Skeletal muscle cell (primary cell): ENCODE measurements at places on chromosomes 12 and 14.

DNA sequence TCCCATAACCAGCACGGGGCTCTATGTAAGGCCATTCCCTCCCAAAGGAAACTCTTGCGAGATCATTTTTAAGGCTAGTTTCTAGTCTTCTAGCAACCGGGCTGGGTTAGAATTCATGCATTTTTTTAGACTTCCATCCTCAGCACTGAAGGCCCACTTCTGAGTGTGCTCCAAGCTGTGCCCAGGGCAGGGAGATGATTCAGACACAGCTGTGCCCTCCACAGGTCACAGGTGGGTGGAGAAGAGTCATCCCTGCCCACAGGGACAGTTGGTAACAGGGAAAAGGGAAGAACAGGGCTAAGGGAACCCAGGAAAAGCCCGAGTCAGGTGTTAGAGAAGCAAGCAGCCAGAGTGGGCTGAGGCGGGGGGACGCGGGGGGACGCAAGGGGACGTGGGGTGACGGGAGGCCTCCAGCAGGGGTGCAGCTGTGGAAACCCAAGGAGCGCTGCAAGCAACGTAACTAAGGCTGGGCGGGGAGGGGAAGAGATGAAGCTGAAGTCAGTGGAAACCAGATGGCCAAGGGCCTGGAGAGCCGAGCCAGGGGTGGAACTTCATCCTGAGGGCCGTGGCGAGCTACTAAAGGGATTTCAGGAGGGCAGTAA is 27.2 kb upstream of the PPP2R5C start:
- no peak for DNase-seq

DNA sequence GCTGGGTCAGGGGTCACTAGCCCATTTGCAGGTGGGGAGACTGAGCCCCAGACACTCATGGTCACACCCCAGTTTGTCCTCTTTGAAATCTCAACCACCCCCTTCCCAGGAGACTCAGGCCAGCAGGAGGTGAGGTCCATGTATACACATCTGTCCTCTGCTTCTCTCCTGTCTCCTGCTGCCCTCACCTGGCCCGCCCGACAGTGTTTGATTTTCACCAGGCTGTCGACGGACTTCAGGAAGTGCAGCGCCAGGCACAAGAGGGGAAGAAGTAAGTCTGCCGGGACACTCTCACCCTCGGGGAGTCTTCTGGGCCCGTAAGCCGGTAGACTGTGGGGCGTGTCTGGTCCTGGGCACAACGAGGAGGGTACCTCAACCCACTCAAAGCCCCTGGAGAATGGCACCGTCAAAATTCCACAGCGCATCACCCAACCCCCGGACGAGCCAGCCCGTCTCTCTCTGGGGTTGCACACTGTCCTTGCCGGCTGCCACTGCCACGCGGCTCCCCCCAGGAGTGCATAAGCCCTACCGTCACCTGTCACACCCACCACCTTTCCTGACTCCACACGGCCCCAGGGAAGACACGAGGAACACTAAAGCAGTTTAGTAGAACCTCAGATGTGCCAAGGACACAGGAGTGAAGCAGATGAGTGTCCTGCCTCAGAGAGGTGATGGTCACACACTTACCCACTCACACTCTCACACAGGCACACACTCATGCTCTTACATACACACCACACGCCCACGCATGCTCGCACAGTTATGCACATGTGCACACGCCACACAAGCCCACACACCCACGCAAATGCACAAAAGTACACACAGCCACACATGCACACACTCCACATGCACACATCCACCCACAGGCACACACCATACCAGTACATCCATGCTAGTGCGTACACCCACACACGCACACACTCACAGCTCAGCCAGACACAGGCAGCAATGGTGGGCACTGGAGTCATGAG is 13.1 kb upstream of the SIVA1 start:
- no peak for DNase-seq

DNA sequence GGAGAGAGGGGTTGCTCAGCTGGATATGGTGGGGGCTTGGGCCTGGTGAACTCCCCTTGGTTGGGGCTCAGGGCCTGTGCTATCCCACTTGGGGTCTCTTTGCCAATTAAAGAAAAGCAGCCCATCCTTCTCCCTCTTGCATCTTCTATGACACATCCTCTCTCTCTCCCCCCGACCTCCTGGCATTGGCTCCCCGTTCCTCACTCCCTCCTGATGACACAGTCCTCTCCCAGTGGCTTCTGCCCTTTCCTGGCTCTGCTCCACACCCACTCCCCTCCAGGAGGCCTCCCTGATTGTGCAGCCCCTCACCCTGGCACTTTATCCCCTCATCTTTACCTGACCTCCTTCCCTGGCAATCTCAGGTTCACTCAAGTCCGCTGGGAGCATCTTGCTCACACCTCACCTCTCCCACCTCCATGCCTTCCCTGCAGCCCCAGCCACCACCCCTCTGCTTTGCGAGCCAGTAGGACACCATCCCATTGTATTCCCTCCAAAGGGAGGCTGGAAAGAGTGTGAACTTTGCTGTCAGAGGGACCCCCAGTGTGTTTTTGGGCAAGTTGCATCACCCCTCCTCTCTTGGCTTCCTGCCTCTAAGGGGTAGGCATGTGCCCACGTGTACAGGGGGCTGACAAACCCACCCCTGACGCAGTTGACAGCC is 10.7 kb downstream of the KRT80 start:
- no peak for DNase-seq

DNA sequence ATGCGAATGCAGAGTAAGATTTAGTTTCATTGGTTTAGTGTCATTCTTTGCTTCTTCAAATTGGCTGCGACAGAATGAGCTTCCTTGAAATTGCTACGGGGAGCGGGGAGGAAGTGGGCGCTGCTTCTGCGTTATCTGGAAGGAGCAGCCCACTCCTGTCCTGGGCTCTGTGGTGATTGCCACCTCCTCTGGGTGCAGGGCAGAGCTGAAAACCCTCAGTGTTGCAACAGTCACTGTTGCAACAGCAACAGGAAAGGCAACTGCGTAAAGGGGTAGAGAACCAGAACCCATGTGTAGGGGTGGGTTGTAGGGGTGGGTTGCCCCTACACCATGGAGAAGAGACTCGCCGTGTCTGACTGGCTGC is 57.7 kb downstream of the MAX start:
- no peak for DNase-seq

- no peak for DNase-seq
These were observed 68.1 kb upstream of the KRR1 start for GRCh38 chr12:75579552-75579951.

DNA sequence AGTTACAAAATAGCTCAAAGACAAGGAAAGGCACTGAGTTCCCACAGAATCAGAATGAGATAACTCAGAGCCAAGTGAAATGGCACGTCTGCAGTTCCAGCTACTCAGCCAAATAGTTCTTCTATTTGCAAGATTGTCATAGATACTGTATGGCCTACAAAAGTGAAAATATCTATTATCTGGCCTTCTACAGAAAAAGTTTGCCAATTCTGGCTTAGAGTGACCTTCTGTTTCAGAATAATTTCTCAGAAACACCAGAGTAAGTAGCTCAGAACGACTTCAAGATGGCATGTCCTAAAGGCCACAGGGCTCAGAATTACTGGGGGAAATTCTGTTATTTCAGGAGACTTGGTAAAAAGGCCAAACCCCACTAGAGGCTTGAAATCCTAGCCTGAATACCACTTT is 10.7 kb upstream of the RTRAF start:
- no peak for DNase-seq

GRCh38 chr12:46461907-46462640 is 89.5 kb upstream of the SLC38A2 start:
- no peak for DNase-seq

DNA sequence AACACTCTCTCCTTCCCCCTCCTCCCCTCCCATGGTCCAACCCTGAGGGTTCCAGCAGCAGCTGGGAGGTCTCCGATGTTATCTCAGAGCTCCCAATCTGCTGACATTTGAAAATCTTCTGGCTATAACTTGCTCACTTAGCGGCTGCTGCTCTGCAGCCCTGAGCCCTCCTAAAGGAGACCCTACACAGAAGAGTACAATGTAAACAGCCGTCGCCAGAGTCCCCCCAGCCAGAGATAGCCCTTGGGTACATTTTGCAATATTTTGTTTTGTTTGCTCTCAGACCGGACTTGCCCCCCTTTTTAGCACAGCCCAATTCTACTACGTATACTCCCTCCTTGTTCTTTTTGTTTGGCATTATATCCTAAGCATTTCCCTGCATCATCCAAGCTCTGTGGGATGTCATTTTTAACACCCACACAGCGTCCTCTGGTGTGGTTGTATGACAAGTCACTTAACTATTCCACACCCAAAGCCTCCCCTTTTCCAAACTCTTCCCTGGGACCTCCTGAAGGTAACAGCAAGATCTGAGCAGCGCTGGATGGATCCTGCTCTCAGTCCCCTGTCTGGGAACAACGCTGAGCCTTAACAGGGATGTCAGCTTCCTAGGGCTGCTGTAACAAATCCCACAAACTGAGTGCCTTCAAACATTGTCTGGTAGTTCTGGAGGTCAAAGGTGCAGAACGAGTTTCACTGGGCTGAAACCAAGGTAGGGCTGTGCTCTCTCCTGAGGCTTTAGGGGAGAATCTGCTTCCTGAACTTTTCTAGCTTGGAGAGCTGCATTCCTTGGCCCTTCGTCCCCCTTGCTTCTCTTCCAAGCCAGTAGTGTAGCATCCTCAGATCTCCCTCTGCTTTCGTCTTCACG is 25.3 kb upstream of the TCL1B start:
- no peak for DNase-seq

- DNase-seq = no peak
These were observed 116.6 kb upstream of the MED13L start for GRCh38 chr12:116393859-116394650.

DNA sequence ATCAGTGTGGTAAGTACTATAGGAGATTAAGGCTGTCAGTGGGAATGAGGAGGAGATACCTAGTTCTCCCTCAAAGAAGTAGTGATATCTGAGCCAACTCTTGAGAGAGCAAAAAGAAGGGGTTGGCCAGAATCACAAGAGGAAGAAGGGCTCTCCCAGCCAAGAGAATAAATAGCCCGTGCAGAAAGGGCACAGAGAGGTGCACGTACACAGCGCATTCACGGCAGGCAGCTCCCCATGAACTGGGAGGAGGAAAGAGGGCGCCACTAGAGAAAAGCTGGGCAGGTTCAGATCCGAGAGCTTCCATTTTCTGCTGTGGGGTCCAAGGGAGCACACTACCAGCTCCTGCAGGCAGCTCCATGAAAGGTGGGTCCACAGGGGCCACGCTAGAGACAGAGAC is 59.9 kb downstream of the PPP2R5E start:
- DNase-seq = no peak

DNA sequence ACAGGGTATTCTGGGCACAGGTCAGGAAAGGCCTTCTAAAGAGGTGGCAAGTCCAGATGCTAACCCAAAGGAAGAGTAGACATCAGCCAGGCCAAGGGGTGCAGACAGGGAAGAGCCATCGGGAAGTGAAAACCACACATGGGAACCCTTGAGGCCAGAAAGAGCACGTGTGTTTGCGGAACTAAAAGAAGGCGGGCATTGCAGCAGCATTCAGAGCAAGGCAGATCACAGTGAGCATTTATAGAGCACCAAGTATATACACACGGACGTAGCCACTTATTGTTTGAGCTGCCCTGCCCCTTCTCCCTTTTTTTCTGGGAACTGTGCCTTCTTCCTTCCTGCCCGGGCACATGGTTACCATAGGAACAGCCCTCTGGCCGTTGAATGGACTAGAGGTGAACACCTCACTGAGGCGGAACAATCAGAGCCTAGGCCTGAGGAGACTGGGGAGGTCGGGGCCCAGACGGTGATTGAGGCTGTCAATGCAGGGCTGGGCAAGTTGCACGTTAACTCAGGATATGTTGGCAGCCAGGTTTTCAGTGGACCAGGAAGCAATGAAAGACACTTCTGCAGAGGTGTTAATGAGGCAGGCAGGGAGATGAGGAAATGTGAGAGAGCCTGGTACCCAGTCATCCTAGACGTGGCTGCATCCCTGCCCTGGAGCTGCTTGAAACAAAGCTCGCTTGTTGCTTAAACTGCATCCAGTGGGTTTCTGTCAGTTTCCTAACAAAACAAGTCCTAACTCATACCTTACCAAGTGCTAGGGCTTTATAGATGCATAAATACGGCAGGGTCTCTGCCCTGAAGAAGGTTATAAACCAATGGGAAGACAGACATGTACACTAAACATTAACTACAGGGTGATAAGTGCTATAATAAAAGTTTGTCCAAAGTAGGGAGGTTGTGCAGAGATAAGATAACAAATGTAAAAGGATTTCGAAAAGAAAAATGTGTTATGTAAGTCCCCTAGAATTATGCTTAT is 34.2 kb downstream of the MOAP1 start:
- no peak for DNase-seq

DNA sequence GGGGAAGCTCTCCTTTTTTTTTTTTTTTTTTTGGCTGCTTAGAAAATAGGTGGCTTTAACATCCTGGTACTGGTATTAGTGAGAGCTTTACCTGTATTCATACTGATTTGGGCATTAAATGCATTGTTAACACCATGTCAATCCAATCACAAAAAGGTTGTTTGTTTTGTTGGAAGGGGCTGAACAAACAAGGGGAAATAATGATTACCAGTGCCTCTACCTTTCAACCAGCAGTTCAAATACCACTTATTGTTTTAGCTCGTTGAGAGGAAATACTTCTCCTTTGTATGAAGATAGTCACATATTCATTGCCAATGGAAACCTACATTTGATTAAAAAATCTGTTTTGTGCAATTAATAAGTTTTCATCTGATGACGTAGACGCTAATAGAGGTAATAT is 72.9 kb downstream of the MIPOL1 start:
- no peak for DNase-seq

GRCh38 chr14:95948558-95948981 is 71.9 kb downstream of the TUNAR start:
- no peak for DNase-seq

- no peak for DNase-seq
These were observed 4.9 kb upstream of the CSAD start for GRCh38 chr12:53185582-53186153.

- DNase-seq = no peak
These were observed 62.2 kb downstream of the CLMN start for GRCh38 chr14:95257521-95257920.

DNA sequence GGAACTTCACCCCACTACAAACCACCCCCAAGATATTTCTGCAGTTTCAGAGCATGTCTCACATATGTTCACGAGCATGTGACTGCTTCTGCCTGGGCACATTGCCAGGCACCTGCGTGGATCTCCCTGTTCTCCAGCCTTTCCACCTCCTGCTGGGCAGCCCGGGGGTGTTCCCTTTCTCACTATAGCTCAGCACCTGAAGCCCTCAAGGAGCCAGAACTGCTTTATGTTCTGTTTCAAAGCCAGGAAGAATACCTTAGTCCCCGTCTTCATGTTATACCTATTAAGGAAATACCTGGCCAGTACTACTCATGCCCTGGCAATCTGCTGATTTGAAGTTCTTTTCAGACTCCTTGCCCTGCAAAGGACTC is 4.2 kb upstream of the FGF6 start:
- DNase-seq = no peak

- DNase-seq = no peak
These were observed 26.8 kb downstream of the DGLUCY start for GRCh38 chr14:91140672-91141071.
